ENCODE measurements at places on chromosomes 12 and 14. TPM values are rescaled to one million over a fixed set of nuclear protein-coding genes. Genes with fewer than 3 reads are reported as not detected.

GRCh38 chr14:102517392-102518062 lies 8.0 kb upstream of the ANKRD9 start:
- no peaks in the 10 kb centered on the region for H3K27me3 ChIP-seq
- H3K4me1 ChIP-seq, result no peaks in the 10 kb centered on the region
- H3K27ac ChIP-seq, result peak overlapping the region; percentile 86
- no peaks in the 10 kb centered on the region for H3K36me3 ChIP-seq
- DNase-seq, result no peak

- no peaks in the 10 kb centered on the region for H3K27me3 ChIP-seq
- DNase-seq, result no peak
- H3K4me1 ChIP-seq, result peaks cover 17% of the 10 kb centered on the region
Observed at GRCh38 chr12:130620281-130620680, 95.8 kb downstream of the RIMBP2 start.

DNA sequence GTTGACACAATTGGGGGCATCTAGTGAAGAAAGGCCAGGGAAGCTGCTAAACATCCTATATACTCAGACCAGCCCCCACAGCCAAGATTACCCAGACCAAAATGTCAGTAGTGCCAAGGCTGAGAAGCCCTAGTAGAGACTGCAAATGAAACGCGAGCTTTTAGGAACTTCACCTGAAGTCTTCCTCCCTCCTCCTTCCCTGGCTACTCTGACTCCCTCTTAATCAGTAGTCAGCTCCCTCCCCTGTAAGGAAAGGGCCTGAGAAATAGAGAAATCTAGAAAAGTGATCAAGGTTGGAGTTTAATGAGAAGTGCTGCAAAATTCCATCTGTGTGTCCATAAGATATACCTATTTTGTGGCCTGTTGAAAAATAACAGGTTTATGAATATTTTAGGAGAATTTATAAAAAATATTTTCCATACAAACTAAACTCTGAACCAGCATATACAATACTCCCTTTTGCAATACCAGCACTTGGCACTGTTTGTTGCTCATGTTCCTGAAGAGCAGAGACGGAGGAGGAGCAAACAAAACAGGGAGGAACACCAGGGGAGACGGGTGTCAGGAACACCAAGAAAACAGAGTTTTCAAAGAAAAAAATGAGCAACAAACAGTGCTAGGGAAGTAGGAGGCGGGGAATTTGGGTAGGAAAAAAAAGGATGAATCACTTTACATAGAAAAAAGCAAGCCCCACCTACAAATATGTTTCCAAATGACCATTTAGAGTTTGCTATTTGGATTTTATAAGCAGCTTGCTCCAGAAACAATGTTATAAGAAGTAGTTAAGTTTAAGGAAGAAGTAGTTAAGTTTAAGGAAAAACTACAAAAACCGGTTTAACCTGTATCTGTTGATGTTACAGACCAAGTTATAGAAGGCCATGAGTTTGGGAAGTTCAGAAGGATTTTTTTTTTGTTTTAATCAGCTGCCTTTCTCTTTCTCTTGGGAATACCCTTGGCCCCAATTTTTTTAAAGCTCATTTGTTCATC lies 282.1 kb upstream of the GRIP1 start:
- no peaks in the 10 kb centered on the region for H3K36me3 ChIP-seq
- H3K27me3 ChIP-seq, result no peaks in the 10 kb centered on the region
- no peak overlapping the region for H3K4me3 ChIP-seq
- H3K27ac ChIP-seq, result no peak overlapping the region

DNA sequence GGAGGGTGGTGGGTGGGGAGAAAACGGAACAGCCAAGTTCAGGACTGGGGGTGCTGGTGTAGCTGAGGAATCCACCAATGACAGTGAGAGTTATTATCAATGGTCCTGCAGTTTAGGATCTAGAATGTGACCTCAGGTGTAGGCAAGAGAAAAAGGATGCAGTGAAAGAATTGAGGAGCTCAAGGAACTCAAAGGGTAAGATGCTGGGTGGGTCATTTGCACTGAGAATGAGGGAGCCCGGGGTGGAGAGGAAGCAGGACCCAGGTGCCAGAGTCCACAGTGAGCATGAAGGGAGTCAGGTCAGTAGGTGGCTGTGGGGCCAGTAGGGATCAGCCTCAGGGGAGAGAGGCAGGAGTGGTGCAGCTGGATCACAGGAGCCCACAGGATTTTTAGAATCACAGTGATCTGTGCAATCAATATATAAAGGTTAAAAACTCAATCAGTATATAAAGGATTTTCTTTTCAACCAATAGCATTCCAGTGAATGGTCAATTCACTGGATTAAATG lies 3.2 kb upstream of the KRT7 start:
- H3K4me3 ChIP-seq, result no peak overlapping the region
- no peak for DNase-seq
- H3K27me3 ChIP-seq, result peaks cover 64% of the 10 kb centered on the region
- peaks cover 21% of the 10 kb centered on the region for H3K4me1 ChIP-seq
- H3K36me3 ChIP-seq, result no peaks in the 10 kb centered on the region

MANSC4 gene
- total RNA-seq, result 1.1 TPM

DNA sequence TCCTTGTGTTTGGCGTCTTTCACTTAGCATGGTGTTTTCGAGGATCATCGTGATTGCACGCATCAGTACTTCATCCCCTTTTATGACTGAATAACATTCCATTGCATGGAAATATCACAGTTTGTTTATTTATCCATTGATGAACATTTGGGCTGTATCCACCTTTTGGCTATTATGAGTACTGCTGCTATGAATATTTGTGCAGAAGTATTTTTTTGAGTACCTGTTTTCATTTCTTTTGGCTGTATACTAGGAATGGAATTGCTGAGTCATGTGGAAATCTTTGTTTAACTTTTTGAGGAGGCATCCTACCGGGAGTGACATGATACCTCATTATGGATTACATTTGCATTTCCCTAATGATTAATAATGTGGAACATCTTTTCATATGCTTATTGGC lies 66.4 kb downstream of the WNK1 start:
- no peaks in the 10 kb centered on the region for H3K4me1 ChIP-seq
- H3K27me3 ChIP-seq, result no peaks in the 10 kb centered on the region
- no peak overlapping the region for H3K27ac ChIP-seq
- no peak for DNase-seq

IGFBP6 gene
- 25.7 TPM for total RNA-seq

NABP2 gene
- 40.5 TPM for total RNA-seq

GRCh38 chr12:2551412-2551900 lies 243.3 kb upstream of the FKBP4 start:
- peaks cover 4% of the 10 kb centered on the region for H3K4me1 ChIP-seq
- peaks cover 9% of the 10 kb centered on the region for H3K27me3 ChIP-seq
- H3K27ac ChIP-seq, result no peak overlapping the region
- H3K36me3 ChIP-seq, result no peaks in the 10 kb centered on the region
- no peak for DNase-seq
- no peak overlapping the region for H3K4me3 ChIP-seq

TSHR gene
- 0.24 TPM for total RNA-seq

DNA sequence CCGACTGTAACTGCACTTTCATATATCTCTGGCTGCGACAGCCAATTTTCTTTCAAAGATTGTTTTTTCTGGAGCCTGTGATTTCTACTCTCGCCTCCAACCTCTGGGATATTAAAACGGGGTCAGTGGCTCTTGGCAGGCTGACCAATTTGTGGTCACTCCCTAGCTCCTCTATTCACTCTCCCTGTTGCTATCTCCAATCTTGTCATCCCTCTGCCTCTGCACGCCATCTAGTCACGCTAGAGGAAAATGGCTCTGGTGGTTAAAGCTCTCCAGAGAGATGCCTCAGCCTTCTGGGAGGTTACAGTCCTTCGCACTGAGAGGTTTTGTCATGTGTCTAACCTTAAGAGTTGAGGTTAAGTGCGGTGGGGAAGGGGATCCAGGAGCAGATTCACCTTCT lies 59.8 kb upstream of the CISTR start:
- no peak overlapping the region for H3K27ac ChIP-seq
- no peak overlapping the region for H3K4me3 ChIP-seq
- no peaks in the 10 kb centered on the region for H3K36me3 ChIP-seq
- no peak for DNase-seq

DNA sequence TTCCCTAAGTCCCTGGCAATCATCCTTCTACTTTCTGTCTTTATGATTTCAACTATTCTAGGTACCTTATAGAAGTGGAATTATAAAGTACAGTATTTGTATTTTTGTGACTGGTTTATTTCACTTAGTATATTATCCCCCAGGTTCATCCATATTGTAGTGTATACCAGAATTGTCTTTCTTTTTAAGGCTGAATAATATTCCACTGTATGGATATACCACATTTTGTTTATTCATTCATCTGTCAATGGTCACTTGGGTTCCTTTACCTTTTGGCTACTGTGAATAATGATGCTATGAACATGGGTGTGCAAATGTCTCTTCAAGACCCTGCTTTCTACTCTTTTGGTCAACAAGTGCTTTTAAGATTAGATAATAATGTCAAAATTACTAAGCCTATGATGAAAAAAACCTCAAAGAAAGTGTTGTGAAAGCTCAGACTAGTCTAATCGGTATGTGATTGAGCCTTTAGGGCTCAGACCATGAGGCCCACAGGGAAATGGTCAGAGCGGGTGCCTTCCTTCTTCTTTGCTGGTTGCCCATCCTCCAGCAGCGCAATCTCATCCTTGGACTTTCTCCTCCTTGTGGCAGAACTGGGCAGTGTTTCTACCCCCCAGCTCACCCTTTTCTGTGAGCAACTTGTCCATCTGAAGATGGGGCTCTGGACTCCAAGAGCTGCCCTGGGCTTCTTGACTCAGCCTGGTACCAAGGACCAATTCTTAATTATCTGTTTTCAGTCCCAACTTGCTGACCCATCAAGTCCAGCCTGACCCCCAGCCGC lies 105.4 kb downstream of the TTC8 start:
- no peak overlapping the region for H3K4me3 ChIP-seq
- no peaks in the 10 kb centered on the region for H3K36me3 ChIP-seq
- H3K27ac ChIP-seq, result no peak overlapping the region
- H3K27me3 ChIP-seq, result no peaks in the 10 kb centered on the region
- no peak for DNase-seq

DNA sequence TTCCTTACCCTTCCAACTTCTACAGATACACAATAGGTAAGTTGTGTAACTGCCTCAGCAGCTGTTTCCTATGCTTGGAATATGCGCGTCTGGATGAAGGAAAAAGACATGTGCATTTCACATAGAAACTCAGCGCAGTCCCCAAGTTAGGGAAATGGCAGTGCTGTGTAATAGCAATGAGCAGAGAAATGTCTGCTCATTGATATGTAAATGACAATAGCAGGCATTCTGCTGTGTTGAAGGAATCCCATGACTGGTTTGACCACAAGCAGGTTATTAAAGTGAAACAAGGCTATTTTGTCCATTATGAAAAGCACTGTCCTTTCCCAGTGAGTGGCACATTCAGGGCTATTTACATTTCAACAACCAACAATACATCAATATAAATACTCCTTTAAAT lies 106.6 kb downstream of the BTG1 start:
- DNase-seq, result no peak
- peaks cover 22% of the 10 kb centered on the region for H3K4me1 ChIP-seq
- H3K36me3 ChIP-seq, result no peaks in the 10 kb centered on the region

DNA sequence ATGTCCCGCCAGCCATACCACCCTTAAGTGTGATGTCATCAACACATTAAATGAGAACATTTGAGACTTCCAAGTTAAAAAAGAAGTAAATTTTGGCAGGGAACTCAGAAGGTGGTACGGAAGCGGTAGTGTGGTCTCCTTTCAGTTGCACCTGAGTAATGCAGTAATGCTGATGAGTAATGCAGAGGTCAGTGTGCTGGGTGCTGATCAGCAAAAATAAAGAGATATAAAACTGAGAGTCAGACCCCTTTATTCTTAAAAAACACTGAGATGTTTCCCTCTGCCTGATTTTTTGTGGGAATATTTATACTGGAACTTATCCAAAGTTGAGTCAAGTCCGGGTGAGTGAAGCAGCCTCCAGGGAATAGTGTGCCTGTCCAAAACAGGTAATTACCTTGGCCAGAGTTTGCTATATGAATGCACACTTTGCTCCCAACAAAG lies 370.6 kb upstream of the PRICKLE1 start:
- H3K36me3 ChIP-seq, result no peaks in the 10 kb centered on the region
- no peaks in the 10 kb centered on the region for H3K27me3 ChIP-seq
- H3K27ac ChIP-seq, result no peak overlapping the region
- no peak overlapping the region for H3K4me3 ChIP-seq

Measured in progenitor cell of endocrine pancreas (in vitro differentiated cells).